ENCODE measurements at places on chromosomes 12 and 14. TPM values are rescaled to one million over a fixed set of nuclear protein-coding genes. Genes with fewer than 3 reads are reported as not detected.

The LRRIQ1 gene
- not detected for total RNA-seq

GRCh38 chr14:60266021-60266937 is 17.3 kb downstream of the PPM1A start:
- no peak overlapping the region for H3K4me3 ChIP-seq
- no peaks in the 10 kb centered on the region for H3K27me3 ChIP-seq
- peaks cover 22% of the 10 kb centered on the region for H3K4me1 ChIP-seq

GRCh38 chr12:4320497-4320852 is 538 bp upstream of the TIGAR start:
- peaks cover 32% of the 10 kb centered on the region for H3K4me1 ChIP-seq
- H3K27ac ChIP-seq, result peak overlapping the region; percentile 90
- H3K4me3 ChIP-seq, result peak overlapping the region; percentile 95

DNA sequence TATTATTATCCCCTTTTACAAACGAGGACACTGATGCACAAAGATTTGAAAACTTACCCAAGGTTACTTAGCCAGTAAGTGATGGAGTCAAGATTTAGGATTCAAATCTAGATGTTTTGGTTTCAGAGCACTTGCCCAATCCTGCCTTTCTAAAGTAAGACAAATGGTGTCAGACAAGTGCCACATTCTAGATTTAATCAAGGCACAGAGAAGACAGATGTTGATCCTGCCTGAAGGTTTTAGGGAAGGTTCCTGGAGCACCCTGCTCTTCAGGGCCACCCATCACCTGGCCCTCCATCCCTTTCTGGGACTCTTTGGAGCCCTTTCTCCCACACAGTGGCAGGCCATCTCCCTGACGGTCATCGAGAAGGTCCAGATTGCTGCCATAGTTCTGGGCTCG is 2.9 kb downstream of the MARCHF9 start:
- H3K27ac ChIP-seq, result no peak overlapping the region
- peaks cover 43% of the 10 kb centered on the region for H3K36me3 ChIP-seq
- no peak overlapping the region for H3K4me3 ChIP-seq
- H3K27me3 ChIP-seq, result no peaks in the 10 kb centered on the region
- DNase-seq, result no peak

The CCDC38 gene
- 0.42 TPM for total RNA-seq
